ENCODE measurements at places on chromosomes 3 and 15.

GRCh38 chr3:181302960-181303359 is 313.4 kb upstream of the DNAJC19 start:
- DNase-seq, result no peak

- DNase-seq, result no peak
These were observed 29.3 kb upstream of the COL6A5 start for GRCh38 chr3:130316169-130316568.

- DNase-seq, result no peak
These were observed 10.8 kb upstream of the RARRES1 start for GRCh38 chr3:158742871-158743663.

GRCh38 chr15:52276256-52276770 is 19.3 kb downstream of the MYO5C start:
- DNase-seq, result no peak

GRCh38 chr15:100121285-100121684 is 220.5 kb downstream of the ADAMTS17 start:
- DNase-seq, result no peak

DNA sequence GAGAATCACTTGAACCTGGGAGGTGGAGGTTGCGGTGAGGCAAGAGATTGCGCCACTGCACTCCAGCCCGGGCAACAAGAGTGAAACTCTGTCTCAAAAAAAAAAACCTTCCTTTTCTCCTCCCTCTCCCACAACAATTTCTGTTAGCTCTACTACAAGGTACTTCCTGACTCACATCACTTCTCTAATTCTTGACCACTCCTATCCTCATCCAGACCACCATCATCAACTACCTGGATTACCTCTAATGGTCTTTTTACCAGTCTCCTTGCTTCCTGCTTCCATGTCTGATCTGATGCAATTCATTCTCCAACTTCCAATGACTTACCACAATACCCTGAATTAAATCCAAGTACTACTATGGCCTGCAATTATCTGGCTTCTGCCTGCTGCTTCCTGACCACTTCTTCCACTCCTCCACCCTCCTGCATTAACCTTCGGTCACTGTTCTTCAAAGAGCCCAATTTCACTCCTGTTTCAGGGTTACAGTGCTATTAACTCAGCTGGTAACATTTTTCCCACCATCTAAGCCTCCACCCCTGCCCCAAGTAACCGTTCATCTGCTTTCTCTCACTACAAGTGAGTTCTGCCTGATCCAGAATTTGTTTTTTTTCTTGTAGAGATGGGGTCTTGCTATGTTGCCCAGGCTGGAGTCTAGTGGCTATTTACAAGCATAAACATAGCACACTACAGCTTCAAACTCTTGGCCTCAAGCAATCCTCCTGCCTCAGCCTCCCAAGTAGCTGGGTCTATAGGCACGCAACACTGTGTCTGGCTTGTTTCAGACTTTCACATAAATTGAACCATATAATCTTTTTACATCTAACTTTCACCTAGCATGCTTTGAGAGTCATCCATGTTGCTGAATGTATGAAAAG is 27.8 kb downstream of the DCAF1 start:
- no peak for DNase-seq
